Stimulated activated CD8-positive, alpha-beta memory T cell treated with anti-CD3 and anti-CD28 coated beads, Interleukin-4, amount 100 ng/mL, for 1 hour (primary cell): ENCODE measurements at places on chromosomes 5 and 9.

GRCh38 chr9:92414566-92414965 lies 9.7 kb downstream of the OMD start:
- no peak for DNase-seq

DNA sequence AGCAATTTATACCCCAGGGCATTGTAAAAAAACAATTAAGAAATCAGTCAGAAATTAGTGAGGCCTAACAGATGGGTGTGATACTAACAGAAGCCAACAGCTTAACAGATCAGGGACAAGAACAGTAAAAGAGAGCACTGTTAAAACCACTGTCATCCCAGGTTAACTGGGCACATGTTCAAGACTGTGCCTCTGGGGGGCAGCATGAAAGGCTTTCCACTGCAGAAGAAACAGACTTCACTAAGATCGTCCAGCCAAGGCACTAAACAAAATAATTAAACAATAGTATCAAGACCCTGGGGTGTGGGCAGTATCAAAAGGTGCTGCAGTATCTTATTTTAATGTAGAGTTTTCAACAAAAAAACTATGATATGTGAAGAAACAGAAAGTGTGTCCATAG lies 43.5 kb downstream of the FBN2 start:
- DNase-seq: no peak

DNA sequence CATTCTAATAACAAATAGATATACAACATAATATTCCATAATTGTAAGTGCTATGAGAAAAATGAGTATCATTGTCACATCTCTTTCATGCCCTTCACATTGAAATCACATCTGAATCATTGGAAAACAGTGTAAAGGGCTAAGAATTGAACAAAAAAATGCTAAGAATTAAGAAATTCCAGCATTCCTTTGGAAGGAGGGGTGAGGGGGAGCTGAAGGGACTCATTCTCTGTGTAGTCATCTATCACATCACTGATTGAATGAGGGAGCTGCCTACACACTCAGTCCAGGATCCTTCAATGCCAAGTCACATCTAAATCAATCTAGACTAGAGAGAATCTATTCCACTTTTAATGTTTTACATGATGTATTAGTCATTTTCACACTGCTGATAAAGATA lies 286.6 kb downstream of the DTWD2 start:
- no peak for DNase-seq

DNA sequence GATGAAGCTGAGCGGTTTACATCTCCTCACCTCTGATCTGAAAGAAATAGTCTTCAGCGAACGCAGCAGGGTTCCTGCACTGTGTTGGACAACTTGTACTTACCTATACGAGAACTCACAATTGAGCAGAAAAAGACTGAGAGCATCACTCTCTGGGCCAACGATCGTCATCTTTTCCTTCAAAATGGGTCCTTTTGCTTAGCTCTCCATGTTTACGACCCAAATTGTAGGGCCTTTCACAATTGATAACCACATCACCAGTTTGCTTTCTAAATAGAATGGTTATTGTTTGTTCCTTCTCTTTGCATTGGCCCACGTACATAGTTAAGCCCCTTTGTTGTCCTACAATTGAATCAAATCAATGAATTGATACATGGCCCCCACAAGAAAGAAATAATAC lies 110.0 kb upstream of the DMRT1 start:
- DNase-seq: no peak

GRCh38 chr5:180119031-180119902 lies 47.7 kb upstream of the RNF130 start:
- no peak for DNase-seq

- DNase-seq: no peak
Measured at GRCh38 chr9:119789987-119790386, 420.8 kb upstream of the BRINP1 start.

- no peak for DNase-seq
Measured at GRCh38 chr9:69573651-69574050, 98.5 kb downstream of the APBA1 start.

GRCh38 chr5:147874910-147875367 lies 3.6 kb upstream of the SCGB3A2 start:
- no peak for DNase-seq

DNA sequence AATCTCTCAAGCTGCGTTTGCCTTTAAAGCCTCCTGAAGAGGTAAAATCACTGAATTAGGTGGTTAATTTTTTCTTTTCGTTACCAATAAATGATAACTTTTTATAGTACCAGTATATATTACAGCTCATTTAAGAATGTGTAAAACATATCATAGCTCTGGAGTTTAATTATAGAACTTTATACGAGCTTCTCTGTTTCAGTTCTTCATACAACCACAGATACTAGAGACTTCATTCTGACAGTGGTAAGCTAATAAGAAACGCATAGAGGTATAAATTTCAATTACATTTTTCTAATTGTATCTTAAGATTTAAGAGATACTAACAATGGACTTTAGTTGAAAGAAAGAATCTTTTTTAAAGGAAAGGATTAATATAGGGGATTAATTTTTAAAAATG lies 73.9 kb downstream of the PBX3 start:
- no peak for DNase-seq

- DNase-seq: no peak
Measured at GRCh38 chr5:66850354-66851075, 254.3 kb downstream of the MAST4 start.

- DNase-seq: no peak
Measured at GRCh38 chr9:72751541-72751940, 201.3 kb downstream of the ALDH1A1 start.
